NCI-H1048 (cell line): ENCODE measurements at places on chromosomes 11 and 22.

GRCh38 chr22:46827136-46827780 is 64.8 kb downstream of the TBC1D22A start:
- DNase-seq: no peak

GRCh38 chr22:42601879-42602465 is 12.7 kb downstream of the POLDIP3 start:
- no peak for DNase-seq

GRCh38 chr11:116972691-116973090 is 125.5 kb downstream of the SIK3 start:
- DNase-seq: no peak

DNA sequence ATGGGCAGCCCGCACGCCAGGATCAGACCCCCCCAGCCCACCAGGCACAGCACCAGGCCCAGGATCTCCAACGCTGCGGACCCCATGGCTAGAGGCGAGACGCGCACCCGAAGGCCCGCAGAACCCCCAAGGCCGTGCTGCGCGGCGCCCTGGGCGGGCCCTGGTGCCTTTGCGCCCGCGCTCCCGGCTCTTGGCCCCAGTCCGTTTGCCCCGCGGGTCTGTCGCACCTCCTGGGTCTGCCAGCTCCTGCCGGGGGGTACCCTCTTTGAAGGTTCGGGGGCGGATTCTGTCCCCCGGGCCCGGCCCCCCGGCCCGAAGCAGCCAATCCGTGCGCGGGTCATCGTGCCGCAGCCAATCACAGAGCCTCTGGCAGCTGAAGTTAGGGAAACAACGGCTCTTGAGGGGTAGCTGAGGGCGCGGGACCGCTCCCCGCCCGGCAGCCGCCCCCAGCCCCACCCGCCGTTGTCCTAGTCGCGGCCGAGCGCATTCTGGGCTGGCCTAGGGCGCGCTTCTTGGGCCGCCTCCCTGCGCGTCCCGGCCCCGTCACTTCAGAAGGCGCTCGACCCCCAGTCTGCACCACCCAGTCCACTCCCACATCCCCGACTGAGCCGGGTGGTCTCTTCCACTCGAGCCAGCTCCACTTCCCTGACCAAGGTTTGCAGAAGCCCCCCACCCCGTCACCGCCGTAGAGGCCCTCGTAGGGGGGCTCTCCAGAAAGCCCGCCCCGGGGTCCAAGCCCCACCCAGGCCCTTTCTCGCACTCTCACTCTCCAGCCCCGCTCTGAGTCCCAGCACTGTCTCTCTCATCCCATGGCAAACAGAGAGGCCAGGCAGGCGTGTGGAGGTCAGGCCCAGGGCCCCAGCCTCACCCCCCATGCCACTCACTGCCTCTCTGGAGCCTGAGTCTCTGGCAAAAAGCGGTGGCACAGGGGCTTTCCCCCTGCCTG is at the start of gene CLDN5:
Gene CLDN5, minus strand, starts transcription at position 241 of the 946 bp plus-strand sequence. Its CDS starts 155 bp downstream, at position 86.
- no peak for DNase-seq

DNA sequence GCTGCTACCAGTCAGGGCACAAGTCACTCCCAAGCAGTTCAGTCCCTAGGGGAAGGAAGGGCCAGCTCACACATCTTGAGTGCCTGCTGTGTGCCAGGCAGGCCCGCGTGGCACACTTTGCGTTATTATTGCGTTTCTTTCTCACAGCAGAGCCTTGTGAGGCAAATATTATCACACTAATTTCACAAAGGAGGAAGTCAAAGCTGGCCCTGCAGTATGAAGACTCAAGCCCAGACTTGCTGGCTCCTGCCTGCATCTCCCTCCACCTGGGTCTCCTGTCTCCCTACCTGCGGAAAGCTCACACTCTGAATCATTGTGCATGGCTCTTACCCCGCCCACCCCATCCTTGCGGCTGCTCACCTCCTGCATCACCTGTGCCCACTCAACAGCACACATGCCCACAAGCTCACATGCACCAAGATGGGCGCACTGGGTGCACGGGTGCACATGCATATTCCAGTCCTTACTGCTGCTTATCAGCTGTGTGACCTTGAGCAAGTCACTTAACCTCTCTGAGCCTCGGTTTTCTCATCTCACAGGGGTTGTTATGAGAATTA is 31.7 kb upstream of the P2RY2 start:
- no peak for DNase-seq

GRCh38 chr11:111737444-111738210 is 28.6 kb downstream of the PPP2R1B start:
- no peak for DNase-seq

GRCh38 chr11:113906038-113906437 is 1.4 kb downstream of the HTR3B start:
- no peak for DNase-seq

GRCh38 chr11:66686801-66687750 is 9.4 kb upstream of the RBM4B start:
- no peak for DNase-seq

DNA sequence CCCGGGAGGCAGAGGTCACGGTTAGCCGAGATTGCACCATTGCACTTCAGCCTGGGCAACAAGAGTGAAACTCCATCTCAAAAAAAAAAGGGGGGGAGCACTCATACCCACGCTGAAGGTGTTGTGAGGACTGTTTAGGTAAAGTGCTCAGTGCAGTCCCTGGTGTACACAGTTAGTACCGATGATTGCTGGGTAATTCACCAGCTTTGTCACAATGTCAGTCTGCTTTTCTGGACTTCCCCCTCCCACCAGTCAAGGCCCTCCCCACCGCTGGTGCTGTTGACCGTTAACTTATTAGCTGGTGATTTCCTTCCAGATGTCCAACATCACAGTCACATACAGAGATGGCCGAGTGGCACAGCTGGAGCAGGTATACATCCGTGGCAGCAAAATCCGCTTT is 11.9 kb downstream of the SNRPD3 start:
- DNase-seq: no peak

DNA sequence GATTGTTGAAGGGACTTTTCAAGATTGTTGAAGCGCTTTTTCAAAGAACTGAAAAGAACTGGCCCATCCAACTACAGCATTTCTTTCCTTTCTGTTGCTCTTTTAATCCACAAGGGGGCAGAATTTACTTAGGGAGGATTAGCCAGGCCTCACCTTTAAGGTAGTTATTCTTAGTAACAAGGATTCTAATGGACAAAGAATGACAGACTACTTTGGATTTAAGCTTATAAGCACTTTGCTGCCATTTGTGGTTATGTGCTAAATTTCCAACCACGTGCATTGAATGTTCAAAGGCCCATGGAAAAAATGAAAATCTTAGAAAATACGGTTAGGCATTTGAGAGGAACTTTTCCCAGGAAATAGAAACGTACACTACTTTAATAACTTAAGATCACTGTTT is 49.5 kb upstream of the HSPA8 start:
- DNase-seq: peak; percentile 33

- no peak for DNase-seq
These were observed 18.9 kb downstream of the MYO7A start for GRCh38 chr11:77147036-77147315.

GRCh38 chr11:1269957-1270356 is 39.5 kb downstream of the TOLLIP start:
- DNase-seq: no peak
